ENCODE measurements at places on chromosomes 3 and 15.

DNA sequence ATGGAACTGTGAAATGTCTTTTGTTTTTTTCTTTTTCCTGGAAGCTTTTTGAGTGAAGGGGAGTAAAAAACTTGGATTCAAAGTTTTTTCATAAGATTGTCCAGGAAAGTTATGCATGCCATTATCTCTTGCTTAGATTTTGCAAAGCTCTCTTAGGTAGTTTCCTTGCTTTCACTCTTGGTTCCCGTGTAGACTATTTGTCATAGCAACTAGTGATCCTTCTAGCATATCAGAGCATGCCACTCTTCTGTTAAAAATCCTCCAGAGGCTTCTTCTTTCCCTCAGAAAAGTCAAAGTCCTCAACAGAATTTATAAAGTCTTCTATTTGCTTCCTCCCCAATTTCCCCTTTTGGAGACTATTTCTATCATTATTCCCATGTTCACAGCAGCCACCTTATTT, 21.1 kb downstream of the GTF2E1 start:
- no peak for DNase-seq

GRCh38 chr3:186722457-186722856, 5.3 kb downstream of the KNG1 start:
- DNase-seq, result no peak

GRCh38 chr3:100317912-100318311, 16.6 kb upstream of the NIT2 start:
- DNase-seq, result no peak

GRCh38 chr3:34889641-34890040, 749.7 kb upstream of the ARPP21 start:
- DNase-seq, result no peak

- DNase-seq, result no peak
Observed at GRCh38 chr3:30241721-30242120, 364.7 kb upstream of the TGFBR2 start.

GRCh38 chr15:45199136-45199810, 11.5 kb upstream of the SHF start:
- DNase-seq, result peak; percentile 22

GRCh38 chr15:64464276-64465005, 4.1 kb downstream of the ZNF609 start:
- no peak for DNase-seq

DNA sequence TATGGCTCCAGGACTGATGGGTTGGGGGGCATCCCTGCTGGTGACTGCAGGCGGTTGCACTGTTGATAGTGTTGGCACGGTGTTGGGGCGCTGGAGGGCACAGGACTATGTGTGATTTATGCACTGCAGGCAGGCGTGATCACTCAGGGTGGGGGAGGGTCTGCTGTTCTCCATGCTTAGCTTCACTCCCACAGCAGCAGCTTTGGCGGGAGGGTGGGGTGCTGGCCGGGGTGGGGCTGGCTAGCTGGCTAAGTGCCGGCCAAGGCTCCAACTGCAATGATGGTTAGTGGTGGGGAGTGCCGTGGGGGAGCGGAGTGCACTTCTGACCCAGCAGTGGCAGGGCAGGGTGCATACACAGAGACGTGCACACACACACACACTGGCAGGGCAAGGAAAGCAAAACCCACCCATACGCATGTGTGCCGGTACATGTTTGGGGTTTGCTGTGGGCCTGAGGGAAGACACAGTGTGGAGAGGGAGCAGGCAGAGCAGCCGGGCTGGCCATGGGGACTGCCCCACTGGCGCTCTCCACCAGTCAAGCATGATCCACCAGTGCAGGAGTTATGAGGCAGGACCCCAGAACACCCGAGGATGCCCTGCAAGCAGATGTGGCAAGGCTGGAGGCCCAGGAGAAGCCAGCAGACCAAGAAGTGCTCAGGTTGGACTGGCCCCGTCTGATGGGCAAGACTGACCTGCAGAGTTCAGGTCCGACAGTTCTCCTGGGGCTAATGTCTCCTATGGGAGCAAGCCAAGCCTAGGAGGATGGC, 16.5 kb upstream of the FGF7 start:
- no peak for DNase-seq

DNA sequence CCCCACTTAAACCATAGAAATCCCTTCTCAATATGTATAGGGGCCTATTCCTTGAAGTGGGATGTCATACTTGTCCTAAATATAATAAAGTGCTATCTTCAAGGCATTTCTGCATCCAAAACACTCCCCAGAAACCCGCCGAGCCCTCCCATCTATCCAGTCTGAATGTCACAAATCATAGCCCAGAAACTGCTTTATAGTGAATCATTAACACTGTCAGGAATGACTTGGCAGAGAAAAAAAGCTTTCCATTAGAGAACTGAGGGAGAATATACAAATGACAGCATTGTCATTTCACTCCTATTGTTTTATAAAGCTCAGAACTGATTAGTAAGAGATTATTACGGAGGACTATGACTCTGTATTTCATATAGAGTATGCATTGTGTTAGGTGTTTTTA, 48.4 kb upstream of the MEIS2 start:
- no peak for DNase-seq

DNA sequence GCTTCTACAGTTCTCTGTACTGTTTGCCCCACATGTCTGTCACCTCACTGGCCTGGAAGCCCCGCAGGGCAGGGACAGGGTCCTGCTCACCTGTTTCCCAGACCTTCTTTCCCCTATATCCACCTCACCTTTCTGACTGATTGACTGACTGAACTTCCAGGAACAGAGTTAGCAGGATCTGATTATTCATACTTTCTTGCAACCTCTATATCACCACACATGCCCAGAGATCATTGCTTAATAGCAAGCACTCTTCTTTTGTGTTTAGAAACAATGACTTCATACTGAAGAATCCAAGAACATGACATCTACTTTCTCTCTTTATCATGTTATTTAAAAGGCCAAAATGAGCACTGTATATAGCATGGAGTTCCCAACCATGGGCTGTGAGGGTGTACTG, 18.0 kb upstream of the CLEC3B start:
- no peak for DNase-seq

- DNase-seq, result no peak
Observed at GRCh38 chr15:67036775-67037555, 28.4 kb upstream of the SMAD3 start.

- DNase-seq, result no peak
Observed at GRCh38 chr15:59005579-59005978, 18.1 kb downstream of the RNF111 start.

- peak; percentile 55 for DNase-seq
Observed at GRCh38 chr3:107846279-107846852, 244.5 kb downstream of the CD47 start.

DNA sequence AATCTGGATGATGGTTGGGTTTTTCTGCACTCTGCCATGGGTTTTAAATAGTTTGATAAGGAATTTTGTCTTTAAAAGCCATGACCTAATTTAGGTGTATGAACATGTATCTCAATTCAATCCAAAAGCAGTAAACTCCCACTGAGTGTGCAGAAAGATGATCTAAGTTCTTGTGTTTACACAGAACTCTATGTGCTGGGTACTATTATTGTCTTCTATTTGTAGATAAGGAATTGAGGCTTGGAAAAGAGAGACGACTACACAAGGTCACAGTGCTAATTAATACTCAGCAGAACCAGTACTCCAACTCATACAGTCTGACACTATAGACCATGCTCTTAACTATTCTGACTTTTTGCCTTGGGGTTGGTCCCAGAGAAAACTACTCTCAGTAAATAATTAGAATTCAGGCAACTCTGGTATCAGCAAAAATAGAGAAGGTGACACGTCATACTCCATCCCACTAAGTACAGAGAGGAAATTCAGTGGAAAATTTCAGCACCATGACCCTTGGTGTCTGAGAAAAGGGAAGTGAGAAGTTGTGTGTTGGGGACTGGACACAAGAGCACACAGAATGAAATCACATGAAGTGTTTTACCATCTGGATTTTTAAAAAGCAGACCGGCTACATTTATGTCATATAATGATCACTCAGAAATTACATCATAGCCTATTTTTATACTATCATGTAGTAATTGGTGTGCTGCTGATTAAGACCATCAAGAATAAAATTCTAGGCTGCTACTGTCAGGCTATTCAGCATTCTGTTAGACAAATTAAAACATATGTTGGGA, 18.3 kb upstream of the MYH15 start:
- no peak for DNase-seq

- DNase-seq, result no peak
Observed at GRCh38 chr15:55774113-55774970, 31.4 kb upstream of the PRTG start.

DNA sequence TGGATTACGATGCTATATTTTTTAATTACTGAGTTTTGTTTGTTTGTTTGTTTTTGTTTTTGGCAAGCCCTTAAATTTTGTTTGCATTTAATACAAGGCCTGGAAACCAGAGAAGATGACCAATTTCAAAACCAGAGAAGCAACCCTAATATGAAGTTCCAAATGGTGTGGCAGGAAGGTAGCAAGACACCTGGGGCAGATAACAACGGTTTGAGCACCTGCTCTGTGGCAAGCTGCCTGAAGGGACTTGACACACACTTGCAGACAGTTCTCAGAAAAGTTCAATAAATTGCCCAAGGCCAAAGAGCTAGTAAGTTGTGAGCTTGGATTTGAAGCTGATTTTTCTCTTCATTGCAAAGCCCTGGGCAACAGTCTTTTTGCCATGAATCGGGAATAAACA, 151.2 kb upstream of the UBE2E1 start:
- no peak for DNase-seq

- DNase-seq, result no peak
Observed at GRCh38 chr3:38657369-38657768, 7.9 kb upstream of the SCN5A start.

GRCh38 chr3:126287171-126287535, 70.1 kb downstream of the KLF15 start:
- no peak for DNase-seq

DNA sequence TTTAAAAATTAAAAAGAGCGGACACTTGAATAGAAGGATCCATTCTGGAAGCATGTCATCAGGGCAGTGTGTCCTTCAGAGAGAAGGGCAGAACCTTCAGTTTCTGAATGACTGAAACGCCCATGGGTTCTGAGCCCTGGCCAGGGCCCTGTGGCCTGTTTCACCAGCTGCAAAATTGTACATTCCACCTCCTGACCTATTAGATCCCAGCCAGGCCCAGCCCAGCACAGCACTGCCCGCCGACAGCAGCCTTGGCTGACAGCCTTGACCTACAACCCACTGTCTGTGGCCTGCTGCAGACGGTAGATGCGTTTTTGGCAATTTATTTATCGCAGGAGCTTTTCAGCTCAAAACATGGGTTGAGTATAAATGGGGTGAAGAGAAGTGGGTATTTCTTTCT, 5.9 kb upstream of the POLG start:
- no peak for DNase-seq

DNA sequence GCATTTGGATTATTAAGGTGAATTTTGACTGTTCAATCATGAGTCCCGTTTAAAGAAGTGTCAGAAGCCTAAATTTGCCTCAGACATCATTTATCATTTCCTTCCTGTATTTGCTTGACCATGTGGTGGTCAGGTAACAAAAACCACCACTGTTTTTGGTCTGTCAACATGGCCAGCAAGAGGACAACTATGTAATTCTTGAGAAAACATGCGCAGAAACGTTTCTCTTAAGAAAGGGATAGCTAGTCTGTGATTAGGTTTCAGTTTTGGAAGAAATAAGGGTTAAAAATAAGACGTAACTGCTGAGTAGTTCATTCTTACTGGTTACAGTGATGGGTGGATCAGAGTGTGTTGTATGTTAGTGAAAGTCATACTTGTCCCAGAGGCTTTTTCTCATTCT, 204.5 kb downstream of the AKAP13 start:
- no peak for DNase-seq

DNA sequence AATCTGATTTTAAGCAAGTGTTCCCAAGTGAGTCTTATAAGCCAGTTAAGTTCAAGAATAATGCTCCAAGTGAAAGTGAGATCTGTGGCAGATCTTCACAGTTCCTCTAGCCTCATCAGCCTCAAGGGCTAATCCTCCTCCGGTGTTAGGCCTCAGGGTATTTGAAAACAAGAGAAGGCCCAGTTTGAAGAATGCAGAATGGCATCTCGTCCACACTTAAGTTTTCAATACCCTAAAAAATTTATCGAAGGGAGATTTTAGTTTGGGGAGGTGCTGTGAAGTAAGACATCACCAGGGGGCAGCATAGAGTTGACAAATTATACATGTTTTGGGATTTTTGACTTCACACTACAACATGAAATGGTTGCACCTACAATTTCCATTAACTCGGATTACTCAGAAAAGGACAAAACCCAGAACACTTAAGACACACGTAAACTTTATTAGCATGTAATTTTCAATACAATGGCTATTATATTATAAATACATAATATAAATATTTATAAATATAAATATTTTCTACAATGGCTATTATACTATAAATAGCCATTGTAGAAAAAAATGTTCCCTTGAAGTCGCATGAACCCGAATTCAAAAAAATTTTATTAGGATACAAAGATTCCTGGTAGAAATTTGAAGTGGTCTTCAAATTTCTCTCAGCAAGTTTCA, 2.3 kb upstream of the TMEM266 start:
- no peak for DNase-seq

DNA sequence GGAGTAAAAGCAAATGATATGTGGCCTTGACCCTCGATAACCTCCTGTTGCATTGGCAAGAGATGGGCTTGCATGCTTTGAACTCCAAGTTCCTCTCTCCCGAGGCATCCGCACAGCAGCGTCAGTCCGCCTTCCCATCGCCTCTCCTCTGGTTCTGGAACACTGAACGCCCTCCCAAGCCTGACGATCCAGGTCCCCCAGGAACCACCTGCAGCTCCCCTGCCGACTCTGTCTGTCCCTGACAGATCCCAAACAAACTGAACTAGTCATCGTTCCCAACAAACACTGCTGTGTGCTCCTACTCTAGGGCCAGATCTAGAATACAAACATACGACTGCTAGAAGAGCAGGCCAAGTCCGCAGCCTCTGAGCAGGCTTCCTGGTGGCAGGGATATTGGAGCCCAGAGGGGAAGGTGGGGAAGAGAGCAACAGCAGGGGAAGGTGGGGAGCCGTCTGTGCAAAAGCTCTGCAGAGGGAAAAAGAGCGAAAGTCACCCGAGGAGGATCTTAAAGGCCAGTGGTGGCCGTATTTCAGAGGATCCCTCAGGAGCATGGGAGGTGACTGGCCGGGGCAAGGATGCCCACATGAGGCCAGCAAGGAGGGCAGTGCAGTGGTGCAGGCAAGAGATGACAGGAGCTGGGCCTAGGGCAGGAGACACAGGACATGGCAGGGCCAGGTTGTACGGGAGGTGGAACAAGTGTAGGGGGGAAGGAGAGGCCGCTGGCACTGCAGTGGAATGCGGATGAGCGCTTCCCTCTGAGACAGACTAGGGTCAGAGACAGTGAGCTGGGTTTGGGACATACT, 50.8 kb downstream of the PCSK6 start:
- DNase-seq, result no peak

DNA sequence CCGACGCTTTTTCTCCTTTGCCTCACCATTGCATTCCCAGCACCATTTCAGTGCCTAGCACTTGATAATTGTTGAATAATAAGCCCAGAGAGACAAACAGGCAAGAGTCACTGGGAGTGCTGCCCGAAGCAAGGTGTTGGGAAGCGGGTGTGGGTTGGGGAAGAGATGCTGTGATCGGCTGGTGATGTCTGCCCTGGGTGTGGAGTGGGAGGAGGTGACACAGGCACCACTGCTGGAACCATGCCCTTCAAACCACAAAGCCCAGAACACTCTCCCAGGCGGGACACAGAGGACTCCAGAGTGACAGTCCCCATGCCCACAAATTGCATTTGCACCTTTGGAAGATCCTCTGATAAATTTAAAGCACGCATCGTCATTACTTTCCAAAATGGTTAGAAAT, 148.2 kb downstream of the CHSY1 start:
- DNase-seq, result no peak
